Activated T-helper 1 cell treated with anti-CD3 and anti-CD28 coated beads, Interleukin-2, amount 50 U/mL, for 16 hours (primary cell): ENCODE measurements at places on chromosomes 11 and 22.

DNA sequence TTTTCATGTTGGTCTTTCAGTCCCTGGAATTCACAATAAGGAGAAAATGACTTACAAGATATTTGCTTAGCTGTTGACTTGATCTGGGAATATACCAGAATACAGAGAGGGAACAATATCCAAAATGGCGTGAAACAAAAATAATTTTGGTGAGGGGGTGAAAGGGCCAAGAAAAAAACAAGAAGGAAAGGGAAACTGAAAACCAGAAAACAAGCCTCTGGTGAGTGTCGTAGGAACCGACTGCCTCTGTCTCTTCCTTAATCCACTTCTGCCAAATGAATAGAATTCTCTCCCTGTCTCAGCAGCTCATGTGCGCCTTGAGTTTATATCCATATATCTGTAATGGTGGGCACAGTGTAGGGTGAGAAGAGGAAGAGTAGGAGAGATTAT, 367.6 kb downstream of the ETS1 start:
- DNase-seq: no peak

- no peak for DNase-seq
Measured at GRCh38 chr11:92439133-92439532, 214.5 kb downstream of the FAT3 start.

- DNase-seq: no peak
Measured at GRCh38 chr11:115630214-115630613, 126.0 kb upstream of the CADM1 start.

DNA sequence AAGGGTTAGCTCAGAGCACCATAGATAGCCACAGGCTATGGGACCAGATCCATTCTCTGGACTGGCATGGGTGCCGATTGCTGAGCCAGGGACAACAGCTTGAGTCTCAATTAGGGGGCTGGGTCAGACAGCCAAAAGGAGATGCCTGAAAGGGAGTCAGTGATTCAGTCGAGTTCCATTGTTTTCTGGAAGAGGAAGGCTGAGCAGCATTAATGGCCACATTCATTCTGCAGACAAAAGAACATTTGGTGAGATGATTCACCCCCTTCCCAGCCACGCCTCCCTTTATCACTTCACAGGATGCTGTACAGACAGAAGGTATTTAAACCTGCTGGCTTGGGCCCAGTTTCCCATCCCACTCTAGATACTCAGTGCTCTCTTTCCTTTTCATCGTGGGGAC, 131.9 kb downstream of the ADAMTS15 start:
- DNase-seq: no peak

DNA sequence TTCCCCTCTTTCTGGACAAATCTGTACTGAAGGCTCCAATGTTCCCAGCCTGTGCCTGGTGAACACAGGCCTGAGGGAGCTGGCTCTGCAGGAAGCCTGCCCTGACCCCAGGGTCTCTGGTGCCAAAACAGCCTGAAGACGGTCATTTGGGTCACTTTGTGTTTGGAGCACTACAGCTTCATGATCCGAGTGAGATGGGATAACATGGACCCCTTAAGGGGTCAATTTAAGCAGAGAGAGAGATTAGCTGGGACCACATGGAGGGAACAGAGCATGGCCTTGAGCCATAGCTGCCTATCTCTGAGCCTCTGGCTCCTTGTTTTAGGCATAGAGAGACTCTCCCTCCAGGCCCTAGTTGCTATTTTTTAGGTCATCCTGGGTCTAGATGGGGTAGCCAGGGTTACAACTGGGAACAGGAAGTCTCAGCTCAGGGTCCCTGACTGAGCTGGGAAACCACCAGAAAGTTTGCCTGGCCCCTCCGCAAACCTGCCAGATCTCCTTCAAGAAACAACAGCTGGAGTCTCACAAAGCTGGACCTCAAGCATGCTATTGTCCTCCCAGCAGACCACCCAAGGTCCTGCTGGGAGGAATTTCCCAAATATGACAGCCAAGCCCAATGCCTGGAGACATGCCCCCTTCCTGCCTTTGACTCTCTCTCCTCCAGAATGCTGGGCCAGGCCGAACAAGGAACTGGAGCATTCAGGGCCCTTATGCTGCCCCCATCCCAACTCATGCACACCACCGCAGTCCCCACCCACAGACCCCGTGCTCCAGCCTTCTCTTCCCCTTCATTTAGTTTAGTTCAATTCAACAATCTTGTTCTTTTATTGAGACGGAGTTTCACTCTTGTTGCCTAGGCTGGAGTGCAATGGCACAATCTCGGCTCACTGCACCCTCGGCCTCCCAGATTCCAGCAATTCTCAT, 4.0 kb downstream of the SLCO2B1 start:
- no peak for DNase-seq

DNA sequence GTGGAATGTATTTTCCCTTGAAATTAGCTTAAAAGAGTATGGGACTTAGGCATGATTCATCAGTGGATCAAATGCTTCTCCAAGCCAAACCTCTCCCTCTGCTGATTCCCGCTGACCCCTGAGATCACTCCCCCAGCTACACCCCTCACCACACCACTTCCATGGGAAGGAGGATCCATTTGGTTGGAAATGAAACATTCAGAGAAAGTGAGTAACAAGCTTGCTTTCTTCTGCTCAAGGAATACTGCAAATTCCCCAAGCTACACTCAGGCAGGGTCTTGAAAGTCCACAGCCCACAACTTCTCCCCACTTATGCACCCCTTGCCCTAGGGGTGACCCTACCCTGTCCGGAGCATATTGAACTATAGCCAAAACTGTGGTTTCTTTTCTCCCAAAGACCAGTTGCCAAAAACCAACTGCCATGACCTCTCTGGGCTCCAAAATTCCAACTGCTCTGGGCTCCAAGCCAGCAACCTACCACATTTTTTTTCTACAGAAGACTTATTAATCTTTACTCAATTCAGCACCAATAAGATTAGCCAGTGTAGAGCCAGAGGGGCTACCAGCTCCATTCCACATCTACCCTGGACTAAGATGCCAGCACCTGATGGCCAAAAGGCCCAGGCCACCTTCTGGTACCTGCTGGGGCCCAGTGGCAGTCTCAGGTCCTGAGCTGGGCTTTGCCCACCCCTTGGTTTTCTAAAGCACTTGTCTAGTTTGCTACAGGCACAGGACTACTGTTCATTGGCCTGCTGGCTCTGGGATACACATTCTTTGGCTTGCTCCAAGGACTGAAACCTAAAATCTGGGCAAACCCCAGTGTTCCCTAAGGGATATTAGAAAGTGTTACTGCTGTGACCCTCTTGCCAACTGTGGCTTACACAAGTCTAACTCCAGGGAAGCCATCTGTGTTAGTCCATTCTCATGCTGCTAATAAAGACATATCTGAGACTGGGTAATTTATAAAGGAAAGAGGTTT, 101.1 kb downstream of the MICAL3 start:
- no peak for DNase-seq

- no peak for DNase-seq
Measured at GRCh38 chr11:132037467-132037862, 667.0 kb downstream of the NTM start.

DNA sequence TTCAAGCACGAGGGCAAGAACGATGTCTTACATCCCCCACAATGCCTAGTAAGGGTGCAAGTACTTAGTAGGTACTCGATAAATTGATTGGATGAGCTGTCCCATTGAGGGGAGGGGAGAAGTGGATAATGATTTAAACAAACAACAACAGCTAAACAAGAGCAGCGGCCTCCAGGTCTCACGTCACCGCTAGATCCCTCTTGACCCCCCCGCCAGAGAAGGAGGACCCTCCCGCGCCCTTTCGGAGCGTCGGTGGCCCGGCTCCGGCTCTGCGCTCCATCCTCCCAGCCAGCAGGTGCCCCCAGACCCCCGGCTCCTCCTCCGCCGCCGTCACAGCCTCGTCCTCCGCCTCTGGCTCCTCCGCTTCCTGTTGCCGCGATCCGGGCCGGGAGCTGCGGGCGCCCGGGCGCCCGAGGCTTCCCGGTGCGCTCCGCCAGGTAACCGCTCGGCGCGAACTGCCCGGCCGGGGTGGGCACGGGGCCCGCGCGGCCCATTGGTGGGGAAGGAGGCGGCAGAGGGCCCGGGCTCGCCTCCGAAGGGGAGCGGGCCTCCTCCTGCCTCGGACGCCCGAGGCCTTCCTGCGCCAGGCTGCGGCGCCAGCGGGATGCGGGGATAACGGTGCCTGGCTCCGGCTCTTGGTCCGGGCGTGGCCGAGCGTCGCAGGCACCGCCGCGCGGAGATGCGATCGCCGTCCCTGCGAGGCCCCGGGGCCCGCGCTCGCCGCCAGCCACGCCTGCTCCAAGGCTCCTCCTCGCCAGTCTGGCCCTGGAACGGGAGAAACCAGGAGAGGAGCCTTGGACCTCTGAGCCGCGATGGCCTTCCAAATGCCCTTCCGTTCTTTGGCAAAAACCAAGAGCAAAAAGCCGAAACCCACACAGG, at the start of gene TLCD5:
TLCD5 (plus strand) TSS at position 368 of the 879 bp plus-strand sequence. CDS start 2,143 bp downstream, outside the sequence.
- DNase-seq: peak; percentile 15

DNA sequence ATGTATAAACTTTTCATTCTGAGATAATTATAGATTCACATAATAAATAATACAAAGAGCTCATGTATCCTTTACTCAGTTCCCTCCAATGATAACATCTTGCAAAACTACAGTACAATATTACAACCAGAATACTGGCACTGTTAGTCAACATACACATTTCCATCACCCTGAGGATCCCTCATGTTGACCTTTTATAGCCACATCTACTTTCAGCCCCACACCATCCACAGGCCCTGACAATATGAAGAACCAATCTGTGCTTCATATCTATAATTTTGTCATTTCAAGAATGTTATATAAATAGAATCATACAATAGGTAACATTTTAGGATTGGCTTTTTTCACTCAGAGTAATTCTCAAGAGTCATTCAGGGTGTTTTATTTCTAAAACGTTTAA, 115.5 kb downstream of the MRTFA start:
- no peak for DNase-seq

- no peak for DNase-seq
Measured at GRCh38 chr11:16605389-16605893, 133.0 kb upstream of the C11orf58 start.

- DNase-seq: no peak
Measured at GRCh38 chr11:68038226-68038717, 553 bp upstream of the TCIRG1 start.

DNA sequence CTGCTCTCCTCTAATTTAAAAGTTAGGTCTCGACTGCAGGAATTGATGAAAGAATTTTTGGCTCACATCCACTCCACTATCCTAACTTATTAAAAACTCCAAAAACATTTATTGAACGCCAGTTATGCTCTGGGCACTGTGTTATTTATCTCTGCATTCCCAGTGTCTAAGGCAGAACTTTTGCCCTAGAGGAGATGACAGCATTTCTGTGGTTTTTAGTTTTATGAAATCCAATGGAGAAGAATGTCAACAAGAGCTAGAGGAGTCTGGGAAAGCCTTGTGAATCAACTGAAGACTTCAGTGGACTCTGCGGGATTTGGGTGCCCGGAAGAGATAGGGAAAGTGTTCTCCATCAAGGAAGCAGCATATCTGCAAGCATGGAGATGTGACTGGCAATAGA, 217.0 kb upstream of the PGR start:
- no peak for DNase-seq

- DNase-seq: no peak
Measured at GRCh38 chr11:132206993-132207392, 836.6 kb downstream of the NTM start.

- DNase-seq: no peak
Measured at GRCh38 chr22:41242396-41243117, 1.8 kb upstream of the CHADL start.

DNA sequence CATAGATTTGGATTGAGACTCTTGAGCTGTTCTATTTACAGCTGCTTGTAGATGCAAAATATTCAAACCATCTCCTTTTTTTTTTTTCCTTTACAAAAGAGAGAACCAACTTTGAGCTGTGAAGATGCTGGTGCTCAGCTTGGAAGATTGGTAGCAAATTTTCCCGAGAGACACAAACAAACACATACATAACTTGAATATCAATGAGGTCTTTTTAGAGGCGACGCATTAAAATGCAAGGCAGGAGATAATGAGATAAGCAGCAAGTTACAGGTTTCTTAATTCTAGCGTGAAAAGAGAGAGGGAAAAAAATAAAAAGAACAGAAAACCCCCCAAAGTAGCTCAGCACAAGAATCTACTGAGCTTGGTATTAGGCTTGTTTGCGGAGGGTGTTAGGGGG, 247.0 kb upstream of the SORL1-AS1 start:
- no peak for DNase-seq

DNA sequence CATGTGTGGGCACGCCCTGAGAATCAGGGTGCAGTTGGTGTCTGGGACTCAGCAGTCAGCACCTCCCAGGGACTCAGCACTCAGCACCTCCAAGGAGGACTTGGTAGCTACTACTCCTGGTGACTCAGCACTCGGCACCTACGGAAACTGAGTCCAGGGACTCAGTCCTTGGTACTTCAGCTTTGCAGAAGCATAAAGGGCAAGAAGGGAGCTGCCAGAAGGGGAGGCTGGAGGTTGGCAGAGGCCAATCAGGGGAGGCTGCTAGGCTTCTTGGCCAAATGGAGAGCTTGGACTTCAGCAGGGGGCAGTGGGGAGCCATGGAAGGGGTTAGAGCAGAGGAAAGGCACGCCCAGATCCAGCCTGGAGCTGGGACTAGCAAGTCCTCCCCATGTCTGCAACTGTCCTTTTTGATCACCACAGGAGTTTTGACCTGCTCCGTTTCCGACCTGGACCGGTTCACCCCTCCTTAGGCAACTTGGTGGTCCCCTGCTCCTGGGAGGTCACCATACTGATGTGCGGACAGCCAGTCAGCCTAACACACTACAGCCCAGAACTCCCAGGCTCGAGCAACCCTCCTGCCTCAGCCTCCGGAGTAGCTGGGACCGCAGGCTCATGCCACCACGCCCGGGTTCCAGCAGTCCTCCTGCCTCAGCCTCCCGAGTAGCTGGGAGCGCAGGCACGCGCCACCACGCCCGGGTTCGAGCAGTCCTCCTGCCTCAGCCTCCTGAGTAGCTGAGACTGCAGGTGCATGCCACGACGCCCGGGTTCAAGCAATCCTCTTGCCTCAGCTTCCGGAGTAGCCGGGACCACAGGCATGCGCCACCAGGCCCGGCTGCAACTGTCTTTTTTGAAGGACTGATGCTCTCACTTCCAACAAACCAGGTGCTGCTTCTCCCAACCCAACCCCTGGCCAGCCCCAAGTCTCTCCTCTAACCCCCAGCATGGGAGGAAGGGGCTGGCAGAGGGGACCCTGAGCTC, 1.5 kb downstream of the ANO9 start:
- no peak for DNase-seq
